ENCODE measurements at places on chromosomes 12 and 14. TPM values are rescaled to one million over a fixed set of nuclear protein-coding genes. Genes with fewer than 3 reads are reported as not detected.

ZC2HC1C gene
- 4.6 TPM for total RNA-seq

CDKN3 gene
- 12.7 TPM for total RNA-seq

NXPH4 gene
- total RNA-seq: 0.93 TPM

TAS2R30 gene
- total RNA-seq: 1.9 TPM

PIWIL1 gene
- total RNA-seq: not detected

Data from left lung (tissue), 14 donors.